Choroid plexus epithelial cell (primary cell): ENCODE measurements at places on chromosomes 12 and 14.

GRCh38 chr12:13950502-13950901 lies 30.9 kb downstream of the GRIN2B start:
- DNase-seq = no peak

- DNase-seq = peak; percentile 92
Observed at GRCh38 chr14:52080808-52081755, 12.2 kb upstream of the NID2 start.

DNA sequence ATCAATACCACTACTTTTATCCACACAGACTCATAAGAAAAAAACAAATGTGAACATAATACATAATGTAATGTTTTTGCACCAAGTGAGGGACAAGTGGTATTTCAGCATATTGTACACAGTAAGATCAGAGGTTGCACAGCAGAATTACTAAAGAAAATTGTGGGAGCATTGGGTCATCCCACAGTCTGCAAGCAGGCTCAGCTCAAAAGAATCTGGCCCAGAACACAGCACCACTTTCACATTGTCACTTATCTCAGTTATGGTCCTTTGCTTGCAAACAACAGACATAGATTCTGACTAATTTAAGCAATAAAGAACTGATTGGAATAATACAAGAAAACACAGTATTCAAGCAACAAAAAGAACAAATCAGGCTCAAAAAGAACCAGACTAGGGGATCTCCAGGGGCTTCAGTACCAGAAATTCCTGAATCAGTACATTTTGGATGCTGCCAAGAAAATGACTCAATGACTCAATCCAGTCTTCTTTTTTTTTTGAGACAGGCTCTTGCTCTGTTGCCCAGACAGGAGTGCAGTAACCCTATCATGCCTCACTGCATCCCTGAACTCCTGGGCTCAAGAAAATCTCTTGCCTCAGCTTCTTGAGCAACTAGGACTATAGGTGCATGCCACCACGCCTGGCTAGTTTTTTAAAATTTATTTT lies 42.9 kb upstream of the EEA1 start:
- DNase-seq = peak; percentile 93

DNA sequence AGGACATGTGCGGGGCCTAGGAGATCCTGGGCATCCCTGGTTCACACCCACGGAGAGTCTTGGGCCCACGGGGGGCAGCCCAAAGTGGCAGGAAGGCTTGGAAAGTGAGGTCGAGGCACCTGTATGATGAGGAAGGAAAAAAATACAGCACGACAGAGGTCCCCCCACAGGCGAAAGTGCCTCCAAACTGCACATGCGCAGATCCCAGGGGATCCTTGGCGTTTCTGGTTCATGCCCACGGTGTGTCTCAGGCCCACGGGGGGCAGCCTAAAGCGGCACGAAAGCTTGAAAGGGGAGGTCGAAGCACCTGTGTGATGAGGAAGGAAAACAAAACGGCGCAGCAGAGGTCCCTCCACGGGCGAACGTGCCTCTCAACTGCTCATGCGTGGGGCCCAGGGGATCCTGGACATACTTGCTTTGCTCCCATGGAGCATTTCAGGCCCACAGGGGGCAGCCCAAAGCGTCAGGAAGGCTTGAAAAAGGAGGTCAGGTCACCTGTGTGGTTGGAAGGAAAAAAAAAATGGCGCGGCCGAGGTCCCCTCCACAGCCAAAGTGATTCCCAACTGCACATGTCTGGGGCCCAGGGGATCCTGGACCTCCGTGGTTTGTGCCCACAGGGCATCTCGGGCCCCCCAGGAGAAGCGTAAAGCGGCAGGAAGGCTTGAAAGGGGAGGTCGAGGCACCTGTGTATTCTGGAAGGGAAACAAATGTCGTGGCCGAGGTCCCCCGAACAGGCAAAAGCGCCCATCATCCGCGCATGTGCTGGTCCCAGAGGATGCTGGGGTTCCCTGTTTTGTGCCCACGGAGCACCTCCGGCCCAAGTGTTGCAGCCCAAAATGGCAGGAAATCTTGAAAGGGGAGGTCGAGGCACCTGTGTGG lies 582.6 kb downstream of the ALG10 start:
- DNase-seq = no peak

DNA sequence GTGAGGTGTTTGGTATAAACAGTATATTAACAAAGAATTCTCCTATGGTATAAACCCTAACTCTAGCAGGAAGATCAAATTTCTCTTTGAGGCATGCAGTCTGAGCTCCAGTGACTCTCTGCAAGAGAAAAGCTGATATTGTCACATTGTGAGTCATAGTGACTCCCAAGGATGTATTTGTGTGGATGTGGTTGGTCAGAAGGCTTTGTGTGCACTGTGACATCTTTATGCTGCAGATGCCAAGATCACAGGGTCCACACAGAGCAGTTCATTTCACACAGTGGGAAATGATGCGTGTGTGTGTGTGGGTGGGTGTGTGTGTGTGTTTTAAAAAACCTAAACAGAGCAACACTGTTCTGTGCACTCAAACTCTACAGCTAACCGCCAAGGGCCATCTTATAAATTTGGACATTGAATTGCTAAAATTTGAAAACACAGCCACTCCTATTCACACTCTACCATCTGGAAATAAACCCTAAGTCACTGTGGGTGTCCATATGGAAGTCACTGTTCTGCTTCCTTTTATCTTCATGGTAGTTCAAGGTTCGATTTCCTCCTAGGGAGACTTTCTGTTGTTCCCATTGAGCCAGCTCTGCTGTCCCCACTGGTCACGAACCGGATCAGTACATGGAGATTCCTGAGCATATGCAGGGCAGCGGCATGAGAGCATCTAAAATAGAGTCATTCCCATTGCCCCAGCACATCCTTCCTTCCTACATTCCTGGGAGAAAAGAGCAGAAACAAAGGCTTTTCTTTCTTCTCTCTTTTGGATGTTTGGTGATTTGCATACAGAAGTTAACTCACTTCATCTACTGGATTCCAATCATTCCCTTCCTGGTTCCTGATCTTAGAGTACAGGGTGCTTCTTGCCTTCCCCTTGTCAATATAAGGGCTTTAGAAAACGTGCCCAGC lies 727.6 kb downstream of the DIO2 start:
- DNase-seq = peak; percentile 71
